Body of pancreas (tissue), 4 donors: ENCODE measurements at places on chromosomes 16 and 17. TPM values are rescaled to one million over a fixed set of nuclear protein-coding genes. Genes with fewer than 3 reads are reported as not detected.

DNA sequence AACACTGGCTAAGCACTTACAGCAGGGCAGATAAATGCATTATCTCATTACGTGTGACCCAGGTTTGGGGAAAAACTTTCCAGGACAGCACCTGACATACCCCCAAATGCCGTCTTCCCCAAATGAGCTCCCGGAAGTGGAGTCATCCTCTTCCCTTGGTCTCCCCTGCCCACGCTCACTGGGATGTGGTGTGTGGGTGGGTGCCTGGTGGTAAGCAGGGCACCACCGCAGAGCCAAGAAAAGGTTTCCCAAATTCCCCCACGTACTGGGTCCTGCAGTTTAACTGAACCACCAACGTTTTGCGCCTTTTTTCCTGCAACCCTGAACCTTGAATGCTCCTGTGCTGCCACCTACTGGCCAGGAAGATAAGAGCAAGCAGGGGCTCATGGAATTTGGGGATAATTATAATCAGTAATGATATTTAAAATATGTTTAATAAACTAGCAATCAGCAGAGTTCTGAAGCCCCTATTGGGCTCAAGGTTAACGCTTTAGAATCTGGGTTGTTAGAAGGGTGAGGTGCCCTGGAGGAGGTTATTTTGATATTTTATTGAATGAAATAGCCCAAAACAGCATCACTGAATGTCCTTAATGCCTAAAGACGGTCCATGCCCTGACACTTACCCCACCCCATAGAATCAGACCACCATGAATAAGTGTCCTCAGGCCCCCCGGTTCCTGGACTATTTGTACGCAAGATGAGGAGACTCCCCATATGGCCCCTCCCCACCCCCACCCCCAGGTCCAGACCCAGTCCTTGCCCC, 8.0 kb downstream of the SPPL2C start:
- DNase-seq: peak; percentile 59
- H3K36me3 ChIP-seq: no peaks in the 10 kb centered on the region
- H3K4me3 ChIP-seq: no peak overlapping the region
- no peaks in the 10 kb centered on the region for H3K4me1 ChIP-seq
- no peak overlapping the region for H3K27ac ChIP-seq

DNA sequence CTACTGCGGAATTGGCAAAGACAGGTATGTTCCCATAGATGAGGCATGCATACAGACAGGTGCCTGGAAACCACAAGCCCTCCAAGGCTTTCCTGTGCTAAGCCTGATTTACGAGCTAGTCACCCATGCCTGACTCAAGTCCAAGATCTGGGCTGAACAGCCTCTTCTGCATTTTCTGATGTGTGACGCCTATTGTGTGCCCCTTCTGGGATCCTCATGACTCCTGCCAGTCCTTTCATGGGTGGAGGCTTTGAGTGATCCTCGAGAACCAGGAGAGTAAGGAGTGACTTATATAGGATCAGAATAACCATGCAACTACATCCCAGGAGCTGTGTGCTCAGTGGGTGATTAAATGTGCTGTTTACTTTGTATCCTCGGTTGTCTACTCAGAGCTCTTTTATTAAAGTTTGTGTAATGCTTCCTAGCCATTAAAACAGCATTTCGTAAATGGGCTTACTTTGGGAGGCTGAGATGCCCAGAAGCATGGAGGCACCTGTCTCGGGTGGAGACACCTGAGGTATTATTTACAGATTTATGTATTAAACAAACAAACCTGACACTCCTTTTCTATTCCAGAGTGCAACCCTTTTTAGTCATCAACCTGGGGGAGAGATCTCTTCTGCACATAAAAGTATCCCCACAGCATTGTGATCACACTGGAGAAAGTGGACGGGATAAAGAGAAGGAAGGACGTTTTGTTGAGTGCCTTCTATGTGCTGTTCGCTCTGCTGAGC, 373.0 kb upstream of the DYNLRB2 start:
- H3K27me3 ChIP-seq: no peaks in the 10 kb centered on the region
- no peaks in the 10 kb centered on the region for H3K4me1 ChIP-seq
- no peak overlapping the region for H3K27ac ChIP-seq
- no peak overlapping the region for H3K4me3 ChIP-seq
- no peak for DNase-seq
- H3K36me3 ChIP-seq: no peaks in the 10 kb centered on the region

- no peak for DNase-seq
- H3K36me3 ChIP-seq: peaks cover 8% of the 10 kb centered on the region
- H3K27ac ChIP-seq: no peak overlapping the region
- no peaks in the 10 kb centered on the region for H3K4me1 ChIP-seq
These were observed 10.4 kb upstream of the MC1R start for GRCh38 chr16:89908236-89908635.

GRCh38 chr17:61598014-61598413, 7.0 kb upstream of the NACA2 start:
- H3K4me1 ChIP-seq: no peaks in the 10 kb centered on the region
- DNase-seq: no peak
- H3K27ac ChIP-seq: no peak overlapping the region
- no peak overlapping the region for H3K4me3 ChIP-seq

The OTOA gene
- total RNA-seq: not detected

The CACNG5 gene
- total RNA-seq: 0.52 TPM

The KRT40 gene
- total RNA-seq: not detected

The PNMT gene
- 2.6 TPM for total RNA-seq

- H3K36me3 ChIP-seq: no peaks in the 10 kb centered on the region
- no peaks in the 10 kb centered on the region for H3K27me3 ChIP-seq
- no peak overlapping the region for H3K27ac ChIP-seq
- no peak overlapping the region for H3K4me3 ChIP-seq
- peaks cover 7% of the 10 kb centered on the region for H3K4me1 ChIP-seq
These were observed 2.9 kb upstream of the SCIMP start for GRCh38 chr17:5237541-5238016.
